HepG2 (cell line): ENCODE measurements at places on chromosomes 1 and 21. TPM values are rescaled to one million over a fixed set of nuclear protein-coding genes. Genes with fewer than 3 reads are reported as not detected.

Gene TNNI3K
- not detected in 2 replicates for total RNA-seq

Gene ASCL5
- total RNA-seq, result not detected in 2 replicates

Gene C1orf116
- 0.95 and 1.1 TPM in 2 replicates for total RNA-seq

Gene TNFSF4
- 2.4 and 3.2 TPM in 2 replicates for total RNA-seq

Gene PTPRF
- 47.3 and 55.9 TPM in 2 replicates for total RNA-seq

Gene NOS1AP
- total RNA-seq, result 2.5 and 3.3 TPM in 2 replicates

Gene ADPRS
- total RNA-seq, result 30.6 and 31.7 TPM in 2 replicates

Gene DAB1
- 0.08 and 0.13 TPM in 2 replicates for total RNA-seq

Gene CD34
- not detected in 2 replicates for total RNA-seq

Gene SGIP1
- total RNA-seq, result not detected in 2 replicates

Gene PDE9A
- 4.3 and 4.6 TPM in 2 replicates for total RNA-seq

Gene ADAMTS1
- 0.02 TPM in 1 of 2 replicates, not detected in the other for total RNA-seq
